Activated T-cell treated with anti-CD3 and anti-CD28 coated beads, Interleukin-2, amount 50 U/mL, for 4 hours (primary cell): ENCODE measurements at places on chromosomes 7 and 10.

DNA sequence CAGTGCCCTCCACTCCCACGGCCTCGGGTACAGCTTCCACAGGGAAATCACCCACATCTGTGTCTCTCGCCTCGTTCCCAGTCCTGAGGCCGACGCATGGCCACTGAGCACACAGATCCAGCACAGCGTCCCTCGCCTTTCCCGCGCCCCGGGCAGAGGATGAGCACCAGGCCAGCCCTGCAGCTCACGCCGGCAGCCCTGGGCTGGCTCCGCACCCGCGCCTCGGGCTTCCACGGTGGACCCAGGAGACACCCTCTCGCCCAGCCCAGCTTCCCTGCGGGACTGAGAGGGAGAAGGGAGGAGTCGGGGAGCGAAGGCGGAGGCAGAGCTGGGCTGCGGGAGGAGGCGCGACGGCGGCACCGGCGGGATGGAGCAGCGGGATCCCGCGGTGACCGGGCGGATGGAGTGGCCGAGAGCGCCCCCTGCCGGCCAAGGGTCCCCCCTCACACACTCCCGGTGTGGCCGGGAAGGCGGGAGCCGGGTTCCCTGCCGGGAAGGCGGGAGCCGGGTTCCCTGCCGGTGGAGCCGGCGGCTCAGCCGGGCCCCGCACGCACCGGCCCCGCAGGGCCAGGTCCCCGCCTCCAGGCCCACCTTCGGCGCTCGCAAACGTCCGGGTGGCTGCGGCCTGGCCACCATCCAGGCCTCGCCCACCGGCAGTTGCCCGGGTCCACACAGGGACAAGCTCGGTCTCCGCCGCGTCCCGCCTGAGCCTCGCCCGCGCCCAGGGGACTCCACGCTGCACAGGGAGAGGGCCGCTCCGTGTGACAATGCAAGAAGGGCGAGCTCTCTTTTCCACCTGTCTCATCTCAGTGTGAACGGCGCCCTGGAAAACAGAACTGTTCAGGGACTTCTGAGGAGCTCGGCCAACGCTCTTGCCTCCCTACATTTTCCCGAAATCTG lies 110.3 kb upstream of the LANCL2 start:
- DNase-seq = peak; percentile 72

DNA sequence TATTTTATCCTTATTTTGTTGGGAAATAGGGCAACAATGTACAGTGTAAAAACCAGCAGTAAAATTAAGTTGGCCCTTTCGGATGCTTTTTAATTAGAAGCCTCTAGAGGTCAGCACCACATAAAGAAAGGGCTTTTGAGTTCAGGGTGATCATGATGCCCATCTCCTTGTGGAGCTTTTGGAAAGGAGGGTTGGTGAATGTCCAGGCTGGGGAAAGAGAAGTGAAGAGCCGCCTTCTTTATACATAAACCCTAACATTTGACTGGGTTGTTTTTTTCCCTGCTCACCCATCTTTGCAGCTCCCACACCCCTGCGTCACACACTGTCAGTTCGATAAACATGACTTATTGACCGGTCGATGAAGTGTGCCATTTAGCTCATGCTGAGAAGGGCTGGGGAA lies 29.8 kb downstream of the MTURN start:
- no peak for DNase-seq

DNA sequence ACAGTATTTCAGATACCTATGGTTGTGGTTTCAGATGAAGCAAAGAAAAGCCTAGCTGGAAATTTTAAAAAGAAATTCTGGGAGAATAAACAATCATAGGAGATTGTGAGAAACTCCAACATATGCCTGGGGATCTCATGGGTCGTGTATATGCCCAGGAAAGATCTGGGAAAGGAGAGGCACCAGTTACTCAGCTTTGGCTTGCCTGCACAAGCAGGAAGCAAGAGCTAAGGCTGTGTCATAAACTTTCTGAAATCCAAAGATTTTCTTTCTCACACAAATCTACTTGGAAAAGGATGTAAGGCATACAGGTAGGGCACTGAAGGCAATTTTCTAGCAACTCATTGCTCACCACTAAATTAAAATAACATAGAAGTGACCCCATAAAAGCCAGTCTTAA lies 373.6 kb downstream of the CDC14C start:
- no peak for DNase-seq

DNA sequence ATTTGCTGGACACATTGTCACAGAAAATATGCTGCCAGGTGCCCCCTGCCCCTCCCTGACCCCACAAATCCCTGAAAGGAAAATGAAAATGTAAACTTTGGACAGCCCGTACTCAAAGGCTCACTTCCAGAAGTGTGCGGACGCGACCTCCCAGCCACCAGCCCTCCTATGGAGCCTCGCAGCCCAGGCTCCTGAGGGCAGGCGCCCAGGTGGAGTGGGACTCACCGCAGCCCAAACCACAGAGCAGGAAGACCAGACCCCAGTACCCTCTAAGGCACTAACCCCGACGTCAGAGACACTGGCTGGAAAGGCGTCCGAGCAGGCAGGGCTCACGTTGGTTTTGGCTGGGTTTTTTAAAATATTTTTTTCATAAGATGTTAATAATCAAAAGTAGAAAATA lies 57.3 kb downstream of the CSGALNACT2 start:
- no peak for DNase-seq

- no peak for DNase-seq
Measured at GRCh38 chr10:101358706-101359300, 4.8 kb downstream of the BTRC start.

GRCh38 chr7:149664666-149665065 lies 108.7 kb downstream of the ZNF467 start:
- no peak for DNase-seq

GRCh38 chr10:62843600-62843999 lies 27.4 kb upstream of the EGR2 start:
- DNase-seq = no peak
